ENCODE measurements at places on chromosomes 12 and 14.

DNA sequence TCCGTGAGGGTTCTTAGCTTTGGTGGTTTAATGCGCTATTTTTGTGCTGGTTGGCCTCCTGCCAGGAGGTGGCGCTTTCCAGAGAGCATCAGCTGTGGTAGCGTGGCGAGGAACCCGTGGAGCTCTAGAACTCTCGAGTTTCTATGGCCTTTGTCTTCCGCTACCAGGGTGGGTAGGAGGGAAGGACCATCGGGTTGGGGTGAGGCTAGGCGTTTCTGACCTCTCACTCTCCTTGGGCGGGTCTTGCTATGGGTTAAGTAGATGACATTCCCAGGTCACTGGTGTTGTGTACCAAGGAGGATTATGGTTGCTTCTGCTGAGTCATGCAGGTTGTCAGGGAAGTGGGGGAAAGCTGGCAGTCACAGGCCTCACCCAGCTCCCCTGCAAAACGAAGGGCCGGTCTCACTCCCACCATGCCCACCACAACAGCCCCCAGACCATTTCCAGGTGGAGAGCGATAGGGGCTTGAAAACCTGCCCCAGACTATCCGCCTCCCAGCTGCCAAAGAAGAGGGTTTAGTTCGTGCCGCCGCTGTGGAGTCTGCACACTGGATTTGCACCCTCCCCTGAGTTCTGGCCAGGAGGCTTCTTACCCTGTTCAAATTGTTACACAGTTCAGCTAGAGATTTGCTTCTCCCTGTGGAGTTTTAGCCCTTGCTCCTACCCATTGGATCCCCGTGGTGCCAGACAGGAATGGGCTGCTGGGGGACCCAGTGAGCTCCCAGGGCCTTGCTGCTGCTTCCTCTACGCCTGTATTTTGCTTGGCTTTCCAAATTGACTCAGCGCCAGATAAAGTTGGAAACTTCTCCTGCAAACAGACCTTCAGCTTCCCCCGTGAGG is 21.9 kb downstream of the RNFT2 start:
- H3K4me1 ChIP-seq = peaks cover 17% of the 10 kb centered on the region
- DNase-seq = peak; percentile 18
- no peak overlapping the region for H3K27ac ChIP-seq
- H3K36me3 ChIP-seq = no peaks in the 10 kb centered on the region
- H3K4me3 ChIP-seq = peak overlapping the region; percentile 73

DNA sequence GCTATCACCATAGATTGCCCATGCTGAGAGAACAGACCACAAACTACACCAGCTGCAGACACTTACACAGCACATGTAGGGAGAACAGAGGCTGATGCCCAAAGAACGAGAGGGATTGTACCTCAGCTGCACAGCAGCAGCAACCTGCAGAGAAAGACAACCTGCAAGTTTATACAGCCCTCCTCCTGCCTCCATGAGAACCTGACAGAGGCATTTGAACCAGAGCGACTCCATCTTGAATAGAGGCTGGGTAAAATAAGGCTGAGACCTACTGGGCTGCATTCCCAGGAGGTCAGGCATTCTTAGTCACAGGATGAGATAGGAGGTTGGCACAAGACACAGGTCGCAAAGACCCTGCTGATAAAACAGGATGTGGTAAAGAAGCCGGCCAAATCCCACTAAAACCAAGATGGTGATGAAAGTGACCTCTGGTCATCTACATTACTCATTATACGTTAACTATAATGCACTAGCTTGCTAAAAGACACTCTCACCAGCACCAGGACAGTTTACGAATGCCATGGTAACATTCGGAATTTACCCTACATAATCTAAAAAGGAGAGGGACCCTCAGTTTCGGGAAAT is 262.4 kb upstream of the HMGA2 start:
- H3K27me3 ChIP-seq = peaks cover 7% of the 10 kb centered on the region
- H3K4me3 ChIP-seq = no peak overlapping the region
- H3K36me3 ChIP-seq = no peaks in the 10 kb centered on the region
- no peak for DNase-seq
- H3K27ac ChIP-seq = no peak overlapping the region

- H3K27ac ChIP-seq = no peak overlapping the region
- no peaks in the 10 kb centered on the region for H3K4me1 ChIP-seq
- no peaks in the 10 kb centered on the region for H3K36me3 ChIP-seq
- DNase-seq = no peak
- no peak overlapping the region for H3K4me3 ChIP-seq
Observed at GRCh38 chr12:64293654-64294364, 71.7 kb upstream of the KICS2 start.

DNA sequence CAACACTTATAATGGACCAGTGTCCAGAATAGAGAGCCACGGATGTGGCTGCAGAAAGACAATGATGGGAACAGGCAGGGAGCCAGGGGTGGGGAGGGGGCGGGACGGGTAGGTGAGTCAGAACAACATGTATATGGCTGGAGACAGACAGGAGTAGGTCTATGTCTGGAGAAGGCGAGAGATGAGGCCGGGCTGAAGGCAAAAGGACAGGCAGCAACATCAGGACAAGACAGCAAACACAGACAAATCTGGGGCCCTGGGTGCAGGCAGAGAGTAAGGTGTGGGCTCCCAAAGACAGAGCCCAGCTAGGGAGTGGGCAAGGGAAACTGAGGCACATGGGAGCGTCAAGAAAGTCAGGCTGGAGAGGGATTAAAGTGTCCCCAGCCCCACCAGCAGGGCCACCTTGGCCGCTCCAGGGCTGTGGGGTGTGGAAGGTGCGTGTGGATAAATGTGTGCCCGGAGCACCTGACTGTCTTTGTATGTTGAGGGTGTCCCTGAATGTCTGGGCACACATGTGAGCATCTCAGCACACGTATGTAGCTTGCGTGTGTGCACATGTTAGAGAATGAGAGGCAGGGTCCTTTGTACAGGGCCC is 44.1 kb downstream of the FAM222A start:
- no peaks in the 10 kb centered on the region for H3K36me3 ChIP-seq
- no peak overlapping the region for H3K27ac ChIP-seq
- no peaks in the 10 kb centered on the region for H3K4me1 ChIP-seq
- no peak for DNase-seq
- no peak overlapping the region for H3K4me3 ChIP-seq

- H3K27me3 ChIP-seq = no peaks in the 10 kb centered on the region
- no peak for DNase-seq
- no peaks in the 10 kb centered on the region for H3K36me3 ChIP-seq
Observed at GRCh38 chr12:90790747-90791146, 164.2 kb downstream of the CCER1 start.

All from T-helper 2 cell treated with Interferon-gamma antibody and Interleukin-4, amounts not matched to agents 5 μg/mL and 100 μg/mL, for 36 hours (primary cell).